ENCODE measurements at places on chromosomes 3 and 15.

- no peak for DNase-seq
These were observed 29.9 kb downstream of the SLC41A3 start for GRCh38 chr3:126053949-126054569.

- DNase-seq = no peak
These were observed 339.9 kb downstream of the NR2F2 start for GRCh38 chr15:96670389-96670788.

DNA sequence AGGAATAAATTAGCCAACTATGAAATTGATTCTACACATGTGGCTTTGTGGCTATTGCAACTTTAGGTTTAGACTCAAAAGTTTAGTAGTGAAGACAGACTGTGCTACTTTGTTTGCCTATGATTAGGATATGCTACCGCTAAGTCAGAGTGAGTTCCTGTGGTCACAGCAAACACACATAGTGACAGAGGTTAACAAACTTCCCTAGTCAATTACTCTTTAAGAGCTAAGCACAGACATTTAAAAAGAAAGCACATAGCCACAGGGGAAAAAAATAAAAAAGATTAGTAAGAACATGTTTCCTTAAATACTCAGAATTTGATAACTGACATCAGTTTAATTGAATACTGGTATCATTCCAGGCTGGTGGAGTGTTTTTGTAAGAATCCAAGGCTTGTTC lies 207.1 kb downstream of the GBE1 start:
- no peak for DNase-seq

DNA sequence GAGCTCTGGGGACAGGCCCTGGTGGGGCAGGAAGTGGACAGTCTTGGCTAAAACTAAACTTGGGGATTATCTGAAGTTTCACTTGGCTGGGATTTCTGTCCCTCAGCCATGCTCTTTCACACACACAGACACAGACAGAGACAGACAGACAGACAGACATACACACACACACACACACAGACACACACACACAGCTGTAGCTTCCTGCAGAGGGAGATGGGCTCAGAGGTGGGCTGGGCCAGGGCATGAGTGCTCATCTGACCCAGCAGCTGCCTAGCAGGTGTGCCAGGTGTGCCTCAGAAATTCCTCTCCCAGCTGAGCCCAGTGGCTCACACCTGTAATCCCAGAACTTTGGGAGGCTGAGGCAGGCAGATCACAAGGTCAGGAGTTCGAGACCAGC lies 3.3 kb downstream of the RHOV start:
- DNase-seq = no peak

DNA sequence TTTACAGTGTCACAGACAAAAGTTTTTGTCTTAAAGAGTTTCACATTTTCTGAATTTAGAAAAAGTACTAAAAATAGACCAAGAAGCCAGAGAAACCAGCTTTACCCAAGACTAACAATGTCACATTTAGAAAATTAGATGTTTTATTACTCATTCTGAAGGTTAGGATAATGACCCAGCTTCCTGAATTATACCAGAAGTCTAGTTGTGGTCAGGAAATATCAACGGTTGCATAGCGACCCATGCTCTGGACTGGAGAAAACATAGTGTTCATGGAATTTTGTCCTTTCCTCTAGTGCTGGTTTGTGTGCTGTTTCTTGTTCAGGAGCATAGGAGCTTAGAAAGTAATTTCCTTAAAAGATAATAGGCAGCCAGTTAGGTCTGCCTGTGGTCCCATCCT lies 59.0 kb downstream of the DPPA2 start:
- DNase-seq = no peak

DNA sequence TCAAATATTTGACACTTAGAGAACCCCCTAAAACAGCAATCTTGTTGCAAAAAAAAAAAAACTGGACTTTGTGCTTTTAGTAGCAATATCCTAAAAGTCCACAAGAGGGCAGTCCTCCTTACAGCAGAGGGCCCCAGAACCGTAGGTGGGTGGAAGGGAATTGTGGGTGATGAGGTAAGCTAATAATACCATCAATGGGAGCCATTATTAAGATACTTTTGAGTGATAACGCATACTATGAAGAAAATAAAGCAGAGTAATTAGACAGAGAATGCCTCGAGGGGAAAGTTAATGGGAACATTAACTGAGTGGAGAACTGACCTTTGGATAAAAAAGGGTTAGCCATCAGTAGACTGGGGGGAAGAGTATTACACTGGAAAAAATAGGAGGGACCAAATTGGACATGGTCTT lies 229.9 kb downstream of the THRB start:
- no peak for DNase-seq

- no peak for DNase-seq
These were observed 11.1 kb upstream of the PLXND1 start for GRCh38 chr3:129617381-129618185.

DNA sequence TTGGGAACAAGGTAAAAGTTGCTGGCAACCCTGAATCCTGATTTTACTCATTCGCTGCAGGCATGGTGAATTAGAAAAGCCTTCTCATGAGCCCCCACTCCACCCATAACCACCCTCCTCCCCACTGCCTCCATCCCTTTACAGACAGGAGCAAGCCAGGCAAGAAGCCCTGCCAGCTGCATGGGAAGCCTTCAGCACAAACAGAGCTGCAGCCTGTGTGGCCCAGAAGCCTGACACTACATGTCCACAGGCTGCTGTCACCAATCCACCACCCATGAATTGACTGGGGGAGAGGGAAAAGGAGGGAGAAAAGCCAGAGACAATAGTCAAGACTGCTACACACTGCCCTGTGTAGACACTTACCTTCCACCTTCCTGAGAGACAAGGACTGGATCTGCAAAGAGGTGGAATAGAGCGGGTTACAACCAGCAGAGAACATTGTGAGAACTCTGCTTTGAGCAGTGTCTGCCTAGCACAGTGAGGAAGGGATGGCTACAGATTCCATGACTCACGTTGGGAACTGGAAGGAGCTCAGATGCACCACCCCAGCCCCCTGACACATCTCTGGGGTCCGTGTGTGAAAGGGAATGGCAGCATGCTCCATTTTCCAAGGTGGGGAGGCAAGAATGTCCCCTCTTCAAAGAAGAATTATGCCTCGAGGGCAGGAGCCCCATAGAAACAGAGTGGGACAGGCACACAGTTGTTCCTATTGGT lies 33.9 kb downstream of the DZIP1L start:
- DNase-seq = no peak

DNA sequence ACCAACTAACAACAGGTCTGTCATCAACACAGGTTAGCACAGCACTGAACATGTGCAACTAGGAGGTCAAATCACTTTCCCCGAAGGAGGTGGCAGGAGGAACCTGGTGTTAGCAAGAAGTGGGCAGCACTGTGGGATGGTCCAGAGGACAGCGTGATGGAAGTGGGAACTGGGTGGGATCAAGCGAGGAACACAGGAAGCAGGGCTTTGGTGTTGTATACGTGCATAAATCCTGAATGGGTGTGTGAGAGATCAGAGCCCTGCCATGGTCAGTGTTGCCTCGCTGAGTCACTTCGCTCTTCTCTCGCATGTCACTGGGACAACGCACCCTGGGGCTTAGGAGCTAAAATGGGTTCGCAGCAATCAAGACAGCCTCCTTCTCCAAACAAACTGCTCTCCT lies 62.1 kb downstream of the MOBP start:
- no peak for DNase-seq

DNA sequence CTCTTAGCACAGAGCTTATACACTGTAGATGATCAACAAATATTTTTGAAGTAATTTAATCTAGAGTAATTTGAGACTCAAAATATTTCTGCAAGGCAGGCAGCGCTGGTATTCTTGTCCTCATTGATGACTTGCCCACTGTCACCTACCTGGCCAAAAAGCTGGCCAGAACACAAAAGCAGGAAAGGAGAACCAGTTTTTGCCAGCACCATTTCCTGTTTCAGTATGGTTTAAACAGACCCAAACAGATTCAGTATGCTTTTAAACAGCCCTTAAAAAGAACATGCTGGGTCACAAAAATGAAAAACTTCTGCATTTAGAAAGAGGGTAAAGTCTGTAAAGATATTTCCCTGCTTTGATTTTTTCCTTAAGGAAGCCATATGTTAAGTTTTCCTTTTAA lies 42.3 kb upstream of the ZNF280D start:
- DNase-seq = no peak

- peak; percentile 29 for DNase-seq
These were observed 113.9 kb downstream of the POLQ start for GRCh38 chr3:121431726-121432517.

Data from GM04504 (cell line).